ENCODE measurements at places on chromosomes 5 and 9.

- DNase-seq, result no peak
Observed at GRCh38 chr5:127804886-127805426, 101.8 kb downstream of the CCDC192 start.

GRCh38 chr5:7540736-7541485, 145.0 kb downstream of the ADCY2 start:
- DNase-seq, result no peak

GRCh38 chr5:170183816-170184687, 48.7 kb upstream of the C5orf58 start:
- peak; percentile 33 for DNase-seq

- DNase-seq, result no peak
Observed at GRCh38 chr5:155878991-155879575, 447.9 kb upstream of the SGCD start.

DNA sequence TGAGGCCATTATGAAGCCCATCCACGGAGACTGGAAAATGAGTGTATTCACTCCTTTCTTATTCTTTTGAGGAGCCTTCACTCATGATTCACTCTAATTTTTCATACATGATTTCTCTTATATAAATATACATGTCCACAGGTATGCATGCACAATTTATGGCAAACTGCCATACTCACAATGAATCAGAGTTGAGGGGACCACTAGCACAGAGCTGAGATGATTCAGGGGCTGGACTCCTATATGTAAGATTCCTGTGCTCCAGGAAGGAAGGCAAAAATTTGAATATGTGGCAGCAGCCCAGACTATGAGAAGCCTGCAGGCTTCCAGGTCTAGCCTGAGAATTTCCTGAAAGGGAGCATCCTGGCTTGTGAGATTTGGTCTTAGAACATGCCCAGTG, 484.6 kb downstream of the PRELID2 start:
- no peak for DNase-seq

GRCh38 chr9:83280790-83281189, 217.8 kb upstream of the RASEF start:
- no peak for DNase-seq

GRCh38 chr5:102627315-102627714, 127.8 kb upstream of the PAM start:
- DNase-seq, result no peak

- DNase-seq, result peak; percentile 55
Observed at GRCh38 chr9:114005371-114006154, 72.5 kb downstream of the AMBP start.

- DNase-seq, result no peak
Observed at GRCh38 chr5:147321569-147321968, 86.7 kb downstream of the STK32A start.

DNA sequence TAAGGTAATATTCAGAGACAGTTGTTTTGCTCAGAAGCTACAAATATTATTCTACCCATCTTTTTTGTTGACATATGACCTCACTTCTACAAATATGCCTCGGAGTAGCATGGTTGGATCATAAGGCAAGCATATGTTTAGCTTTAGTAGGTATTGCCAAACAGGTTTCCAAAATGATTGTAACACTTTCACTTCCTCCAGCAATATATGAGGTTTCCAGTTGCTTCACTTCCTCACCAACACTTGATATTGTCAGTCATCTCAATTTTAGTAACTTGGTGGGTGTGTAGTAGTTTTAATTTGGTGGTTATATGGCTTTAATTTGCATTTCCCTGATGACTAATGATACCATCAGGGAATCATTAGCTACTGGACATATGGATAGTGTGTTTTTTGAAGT, 46.7 kb downstream of the TNFSF8 start:
- no peak for DNase-seq

DNA sequence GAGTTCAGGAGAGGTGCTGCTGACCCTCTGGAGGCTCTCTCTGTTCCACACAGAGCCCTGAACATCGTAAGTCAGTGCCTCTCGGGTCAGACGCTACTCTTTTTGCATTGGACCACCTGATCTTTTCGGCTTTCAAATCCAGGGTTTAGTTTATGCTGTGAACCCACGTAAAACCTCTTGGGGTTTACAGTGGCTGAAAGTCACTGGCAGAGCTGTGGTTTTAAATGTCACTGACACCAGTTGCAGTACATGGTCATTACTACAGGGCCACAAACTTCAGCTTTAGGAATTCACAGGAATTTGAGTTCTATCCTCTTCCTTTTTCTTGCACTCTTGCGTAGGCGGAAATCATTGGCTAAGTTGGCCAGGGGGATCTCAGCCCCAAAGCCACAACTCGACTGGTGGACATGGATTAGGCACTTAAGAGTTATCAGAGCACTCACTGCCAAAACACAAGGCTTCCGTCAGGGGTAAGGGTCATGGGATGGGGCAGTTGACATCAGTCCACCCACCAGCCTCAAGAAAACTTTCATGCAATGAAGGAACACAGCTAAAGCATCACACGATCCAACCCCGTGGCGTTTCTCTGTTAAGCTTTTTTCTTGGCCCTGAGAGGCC, 76.9 kb downstream of the SFXN1 start:
- DNase-seq, result no peak

DNA sequence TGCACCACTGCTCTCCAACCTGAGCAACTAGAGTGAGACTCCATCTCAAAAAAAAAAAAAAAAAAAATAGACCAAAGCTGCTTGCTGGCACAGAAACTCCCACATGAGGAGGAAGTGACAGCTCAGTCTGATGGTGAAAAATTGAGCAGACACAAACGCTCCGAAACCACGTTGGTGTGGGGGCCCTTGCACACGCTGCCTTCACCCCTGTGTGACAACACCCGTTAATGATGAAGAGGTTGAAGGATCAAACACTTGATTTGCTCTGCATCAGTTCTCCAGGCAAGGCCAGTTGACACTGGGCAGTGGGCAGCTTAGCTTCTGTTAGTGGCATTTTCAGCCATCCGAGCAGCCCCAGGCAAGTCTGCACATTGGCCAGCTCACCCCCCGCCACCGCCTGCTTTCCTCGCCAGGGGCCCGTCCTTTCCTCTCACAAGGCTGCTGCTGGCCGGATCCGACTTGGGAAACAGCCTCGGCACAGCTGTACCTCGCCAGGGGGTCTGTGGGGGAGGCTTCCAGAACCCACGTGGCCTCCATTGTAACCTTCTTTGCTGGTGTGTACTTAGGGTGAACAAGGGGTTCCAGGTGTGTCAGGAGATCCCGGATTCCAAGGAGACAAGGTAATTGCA, 79.8 kb downstream of the COL27A1 start:
- DNase-seq, result no peak

- no peak for DNase-seq
Observed at GRCh38 chr5:51181208-51181894, 201.9 kb upstream of the ISL1 start.

GRCh38 chr9:34493972-34494535, 28.7 kb downstream of the ENHO start:
- DNase-seq, result no peak

Measured in tibial artery (tissue), 4 donors.